CD4-positive, alpha-beta T cell treated with Interleukin-6 at 100 ng/mL for 8 hours (primary cell): ENCODE measurements at places on chromosomes 11 and 22.

GRCh38 chr11:61697764-61698163, 17.6 kb downstream of the DAGLA start:
- no peak for DNase-seq

- no peak for DNase-seq
These were observed 9.1 kb downstream of the TMEM135 start for GRCh38 chr11:87046824-87047223.

DNA sequence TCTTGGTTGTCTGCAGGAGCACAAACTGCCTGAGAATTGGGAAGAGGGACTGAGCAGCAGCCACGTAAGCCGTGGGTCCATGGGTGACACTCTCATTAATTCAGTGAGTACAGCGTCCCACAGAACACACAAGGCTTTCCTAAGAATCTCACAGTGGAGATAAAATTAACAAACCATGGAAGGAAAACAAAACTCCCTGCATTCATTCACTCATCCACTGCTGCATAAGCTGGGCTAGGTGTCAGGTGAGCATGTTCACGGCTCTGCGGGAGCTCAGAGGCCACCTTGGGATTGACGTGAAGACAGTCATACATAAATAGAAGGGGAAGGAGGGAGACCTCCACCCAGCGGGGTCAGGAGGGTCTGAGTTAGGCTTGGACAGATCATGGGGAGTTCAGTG, 1442.7 kb downstream of the TBC1D22A start:
- DNase-seq: no peak

GRCh38 chr22:43066844-43067385, 22.3 kb downstream of the TTLL1 start:
- no peak for DNase-seq

DNA sequence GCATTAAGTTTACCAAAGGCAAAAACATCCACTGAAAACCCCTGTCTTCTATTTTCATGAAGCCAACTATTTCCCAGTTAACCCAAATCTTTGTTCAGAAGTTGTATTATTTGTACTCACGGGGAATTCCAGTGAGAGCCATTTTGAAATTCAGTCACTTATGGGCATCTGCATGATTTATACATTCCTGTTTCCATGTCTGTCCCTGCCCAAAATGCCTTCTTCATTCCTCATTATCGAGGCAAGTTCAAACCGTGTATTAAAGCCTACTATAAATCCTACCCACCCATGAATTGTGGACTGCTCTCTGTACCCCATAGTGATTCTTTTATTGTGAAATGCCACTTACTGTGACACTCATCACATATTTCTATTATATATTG, 772.7 kb downstream of the DLG2 start:
- DNase-seq: no peak

DNA sequence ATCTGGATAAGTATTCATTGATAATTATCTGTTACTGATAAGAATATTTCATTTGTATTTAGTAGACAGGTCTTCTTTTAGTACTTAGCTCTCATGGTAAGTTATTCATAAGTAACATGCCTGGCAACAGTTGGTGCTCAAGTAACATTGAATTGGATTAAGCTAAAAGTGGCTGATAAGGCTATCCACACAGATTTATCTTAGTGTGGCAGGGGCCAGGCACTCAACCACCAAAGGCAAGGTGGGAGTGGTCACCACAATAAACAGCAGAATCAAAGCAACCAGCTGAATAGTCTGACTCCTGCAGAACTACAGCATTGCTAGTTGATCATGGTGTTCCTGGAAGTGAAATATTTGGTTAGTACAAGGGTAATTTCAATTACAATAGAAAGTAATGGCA, 33.0 kb upstream of the NARS2 start:
- no peak for DNase-seq

DNA sequence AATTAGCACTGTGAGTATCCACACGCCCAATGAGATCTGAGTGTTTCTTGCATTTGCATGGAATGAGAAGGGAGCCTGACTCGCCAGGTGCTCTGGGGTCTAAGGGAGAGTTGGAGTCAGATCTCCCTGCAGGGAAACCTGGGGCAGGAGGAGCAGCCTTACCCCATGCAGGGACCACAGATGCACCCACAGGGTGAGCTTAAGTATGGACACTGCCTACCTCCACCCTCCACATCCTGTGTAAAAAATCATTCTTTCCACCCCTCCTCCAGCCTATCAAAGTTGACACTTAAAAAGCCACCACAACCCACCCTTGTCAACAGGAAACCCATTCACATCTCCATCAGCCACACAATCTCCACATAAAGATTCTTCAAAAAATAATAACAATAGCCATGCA, 67.0 kb upstream of the IGLL5 start:
- peak; percentile 84 for DNase-seq

- no peak for DNase-seq
These were observed 15.0 kb upstream of the APOA1 start for GRCh38 chr11:116852261-116853031.

GRCh38 chr22:35569916-35570315, 29.3 kb downstream of the RASD2 start:
- DNase-seq: no peak

- DNase-seq: no peak
These were observed 38.4 kb downstream of the KCNC1 start for GRCh38 chr11:17772704-17773600.

GRCh38 chr11:35523331-35523768, 2.1 kb downstream of the PAMR1 start:
- no peak for DNase-seq

GRCh38 chr11:120714438-120714837, 202.9 kb downstream of the GRIK4 start:
- DNase-seq: no peak

GRCh38 chr11:1060852-1061616, 13.6 kb upstream of the MUC2 start:
- no peak for DNase-seq

DNA sequence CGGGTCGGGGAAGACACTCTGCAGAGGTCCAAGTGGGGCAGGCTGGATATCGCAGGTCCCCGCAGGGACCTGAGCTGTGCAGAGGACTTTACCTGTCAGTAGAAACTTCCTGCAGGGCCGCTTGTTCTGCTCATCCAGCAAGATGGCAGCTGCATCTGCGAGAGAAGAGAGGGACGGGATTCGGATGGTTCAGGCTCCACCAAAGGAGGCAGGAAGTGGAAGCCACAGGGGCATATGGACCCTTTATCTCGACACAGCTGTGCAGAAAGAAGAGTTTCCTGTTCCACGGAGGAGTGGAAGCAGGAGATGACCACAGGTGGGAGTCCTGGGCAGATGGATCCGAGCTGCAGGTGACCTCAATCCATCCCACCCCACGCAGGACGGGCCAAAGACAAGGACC, 22.5 kb downstream of the CABP7 start:
- no peak for DNase-seq

- DNase-seq: no peak
These were observed 68.8 kb upstream of the USP47 start for GRCh38 chr11:11772865-11773515.

DNA sequence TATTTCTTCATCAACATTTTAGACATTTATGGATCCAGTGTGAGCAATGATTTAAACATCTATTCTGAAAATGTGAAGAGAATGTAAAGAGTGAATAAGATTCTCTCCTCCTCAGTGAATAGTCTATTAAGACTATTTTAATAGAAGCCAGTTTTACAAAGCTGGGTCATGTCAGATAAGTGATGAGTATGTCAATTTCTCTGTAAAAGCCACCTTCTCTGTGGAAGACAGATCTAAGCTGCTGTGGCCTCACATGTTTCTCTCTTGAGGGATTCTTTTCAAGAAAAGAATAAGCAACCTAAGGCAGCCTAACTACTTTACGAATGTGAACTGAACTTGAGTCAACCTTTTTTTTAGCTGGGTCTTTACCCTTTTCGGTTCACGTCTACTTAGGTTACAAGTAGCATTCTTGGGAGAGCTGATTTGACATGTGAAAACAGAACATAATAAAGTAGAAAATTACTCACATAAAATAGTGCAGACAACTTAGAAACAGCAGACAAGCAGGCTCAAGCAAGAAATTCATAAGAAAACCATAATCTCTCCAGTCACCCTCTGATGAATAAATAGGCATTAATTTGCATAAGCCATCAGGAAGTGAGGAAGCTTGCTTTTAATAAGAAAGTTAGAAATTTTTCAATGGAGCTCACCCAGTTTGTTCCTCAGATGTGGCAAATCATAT, 9.9 kb downstream of the CTSC start:
- DNase-seq: no peak

GRCh38 chr22:20459152-20459542, 21.5 kb upstream of the SCARF2 start:
- DNase-seq: no peak

GRCh38 chr11:133785795-133786340, 59.4 kb downstream of the SPATA19 start:
- no peak for DNase-seq

DNA sequence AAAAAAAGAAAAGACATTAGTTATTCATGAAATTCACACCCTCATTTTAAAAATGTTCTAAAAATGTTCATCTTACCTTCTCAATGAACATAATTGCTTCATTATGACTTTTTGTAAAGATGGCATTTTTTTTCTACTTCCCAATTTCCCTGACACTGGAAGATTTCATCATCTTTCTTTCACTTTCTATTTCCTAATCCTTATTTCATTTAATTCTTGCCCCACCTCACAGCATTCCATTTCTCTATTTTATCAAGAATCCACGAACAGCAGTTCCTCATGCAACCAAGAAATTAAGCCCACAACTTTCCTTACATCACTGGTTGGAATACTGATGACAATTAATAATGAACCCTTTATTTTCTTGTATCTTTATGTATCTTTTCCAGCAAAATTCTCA, 1.9 kb downstream of the PATL1 start:
- no peak for DNase-seq
